ENCODE measurements at places on chromosomes 7 and 10.

DNA sequence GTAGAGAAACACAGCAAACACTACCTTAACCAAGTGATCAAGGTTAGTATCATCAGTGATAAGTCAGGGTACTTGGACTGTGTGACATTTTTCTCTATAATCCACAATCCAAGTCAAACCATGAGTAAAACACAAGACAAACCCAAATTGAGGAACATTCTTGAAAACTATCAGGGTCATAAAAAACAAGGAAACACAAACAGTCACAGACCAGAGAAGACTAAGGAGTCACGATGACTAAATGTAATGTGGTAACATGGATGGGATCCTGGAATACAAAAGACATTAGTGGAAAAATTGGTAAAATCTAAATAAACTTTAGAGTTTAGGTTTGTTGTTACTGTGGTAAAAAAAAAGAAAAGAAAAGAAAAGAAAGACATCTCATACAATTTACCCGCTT, 103.8 kb downstream of the ARMH3 start:
- no peak for DNase-seq

DNA sequence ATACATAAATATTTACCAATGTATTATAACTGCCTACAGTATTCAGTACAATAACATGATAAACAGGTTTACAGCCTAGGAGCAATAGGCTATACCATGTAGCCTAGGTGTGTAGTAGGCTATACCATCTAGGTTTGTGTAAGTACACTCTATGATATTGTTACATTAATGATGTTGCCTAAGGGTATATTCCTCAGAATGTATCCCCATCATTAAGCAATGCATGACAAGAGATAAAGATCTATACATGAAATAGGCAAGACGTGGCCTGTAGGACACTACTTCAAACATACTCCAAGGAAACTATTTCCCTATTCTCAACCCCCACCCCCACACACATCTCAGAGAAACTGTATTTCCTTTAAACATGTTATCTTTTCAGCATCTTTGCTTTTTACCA, 15.3 kb upstream of the ADAM22 start:
- no peak for DNase-seq

DNA sequence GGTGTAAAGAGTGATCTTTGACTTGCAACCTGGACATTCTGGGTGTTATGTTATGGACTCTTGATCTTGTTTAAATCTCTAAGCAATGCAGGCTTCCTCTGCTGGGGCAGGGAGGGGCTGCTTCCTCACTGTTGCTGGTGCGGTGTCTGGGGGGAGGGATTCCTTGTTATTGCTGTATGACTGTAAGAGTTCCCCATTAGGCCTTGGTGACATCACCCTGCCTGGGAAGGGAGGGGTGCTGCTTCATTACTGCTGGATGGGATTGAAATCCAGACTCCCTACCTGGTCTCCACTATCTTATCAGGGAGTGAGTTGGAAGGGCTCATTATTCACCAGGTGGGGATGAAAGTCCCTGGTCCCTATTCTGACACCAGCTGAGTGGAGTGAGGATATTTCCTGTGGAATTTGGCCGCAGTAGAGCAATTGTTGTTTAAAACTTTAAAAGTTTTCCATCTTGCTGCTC, 8.8 kb downstream of the OGDH start:
- DNase-seq: no peak

DNA sequence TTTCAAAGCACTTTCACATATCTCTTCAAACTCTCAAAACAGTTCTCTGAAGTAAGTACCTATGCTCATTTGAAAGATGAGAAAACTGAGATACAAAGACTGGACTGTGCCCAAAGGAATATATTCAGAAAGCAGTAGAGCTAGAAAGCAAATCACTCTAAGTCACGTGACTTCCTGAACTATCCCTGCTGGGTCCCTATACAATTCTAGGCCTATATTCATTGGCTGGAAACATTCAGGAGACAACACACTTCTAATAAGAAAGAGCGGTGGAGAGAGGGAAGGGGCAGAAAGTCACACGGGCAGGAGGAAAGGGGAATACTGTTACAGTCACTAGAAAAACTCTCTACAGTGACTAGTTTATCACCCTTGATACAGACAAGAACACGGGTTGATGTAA, 140.0 kb downstream of the CHCHD3 start:
- DNase-seq: no peak

DNA sequence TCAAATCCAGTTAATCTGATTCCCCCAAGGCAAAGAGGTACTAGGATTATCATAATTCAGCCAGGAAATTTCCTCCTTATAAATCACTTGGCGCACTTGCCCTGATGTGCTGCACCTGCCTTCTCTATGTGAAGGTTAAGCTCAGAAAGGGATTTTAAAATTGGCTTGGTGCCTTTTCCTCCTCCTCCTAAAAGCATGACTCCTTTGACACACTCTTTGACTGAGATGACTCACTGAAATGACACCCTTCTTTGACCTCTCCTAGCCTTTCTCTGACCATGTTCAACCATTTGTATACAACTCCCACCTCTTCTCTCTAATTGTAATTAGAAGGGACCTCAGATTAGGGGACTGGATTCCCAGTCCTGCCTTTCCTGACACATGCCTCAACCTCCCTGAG, 46.5 kb downstream of the ABLIM1 start:
- no peak for DNase-seq

DNA sequence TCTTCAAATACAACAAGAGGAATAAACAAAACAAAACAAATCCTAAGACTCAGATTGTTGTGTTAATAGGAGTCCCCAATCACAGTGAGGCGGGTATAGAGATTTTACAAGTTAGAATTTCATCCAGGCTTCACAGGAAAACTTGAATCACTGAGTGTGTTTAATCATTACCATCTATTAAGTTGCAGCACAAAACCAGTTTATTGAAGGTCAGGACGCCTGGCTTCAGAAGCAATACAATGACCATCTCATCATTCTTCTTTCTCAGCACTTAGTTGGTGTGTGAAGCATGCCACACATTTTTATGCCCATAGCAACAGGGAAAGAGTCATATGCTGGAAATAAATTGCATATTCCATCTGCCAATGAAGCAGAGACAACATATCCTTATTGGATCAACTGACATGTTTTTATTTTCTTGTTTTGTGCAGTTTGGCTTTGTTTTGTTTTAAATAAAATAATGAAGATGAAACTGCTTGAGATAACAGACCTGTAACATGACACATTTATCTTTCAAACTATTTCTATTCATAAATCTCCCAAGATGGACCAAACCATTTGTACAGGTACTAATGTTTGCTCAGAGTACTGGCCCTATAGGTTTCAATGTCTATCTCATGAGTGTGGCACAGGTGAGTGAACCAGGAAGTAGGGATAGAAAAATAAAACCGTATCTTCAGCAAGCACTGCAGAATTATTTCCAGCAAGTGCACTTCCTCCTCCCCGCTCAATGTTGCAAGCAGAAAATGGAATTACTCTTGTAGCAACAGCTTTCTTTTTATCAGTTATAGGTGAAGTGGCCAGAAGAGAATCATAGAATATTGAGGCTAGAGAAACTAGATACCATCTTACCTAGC, 40.4 kb downstream of the TAC1 start:
- no peak for DNase-seq

DNA sequence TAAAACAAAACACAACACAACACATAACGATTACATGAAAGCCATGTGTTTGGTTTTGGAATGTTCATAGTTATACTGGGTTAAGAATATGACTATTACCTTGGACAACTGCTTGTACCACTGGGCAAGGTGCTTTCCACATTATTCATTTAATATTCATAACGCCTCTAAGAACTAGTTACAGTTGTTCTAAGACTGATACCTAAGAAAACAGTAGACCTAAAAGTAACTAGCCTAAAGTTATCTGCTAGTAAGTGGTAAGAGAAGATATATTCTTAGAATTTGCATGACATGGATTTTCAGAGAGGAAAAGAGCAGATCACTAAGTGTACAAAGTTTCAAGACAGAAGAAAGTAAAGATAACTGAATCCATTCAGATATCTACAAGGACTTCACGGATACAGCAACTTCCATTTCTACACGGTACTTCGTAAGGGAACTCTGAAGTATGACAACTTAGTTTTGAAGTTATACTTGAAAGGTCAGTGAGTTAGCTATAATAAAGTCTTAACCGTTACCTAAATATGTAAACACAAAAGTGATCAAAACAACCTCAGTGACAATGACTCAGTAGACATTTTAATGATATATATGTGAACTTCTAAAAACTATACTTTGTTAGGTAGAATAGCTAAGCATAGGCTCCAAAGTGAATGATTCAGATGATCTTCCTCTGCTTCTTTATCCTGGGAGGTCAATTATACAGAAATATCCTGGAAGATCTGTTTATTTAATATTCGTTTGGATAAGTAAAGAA, 65.1 kb downstream of the MINDY3 start:
- no peak for DNase-seq

GRCh38 chr10:24988831-24989640, 26.9 kb downstream of the ENKUR start:
- DNase-seq: no peak

- peak; percentile 8 for DNase-seq
Observed at GRCh38 chr10:20007426-20007825, 191.2 kb downstream of the PLXDC2 start.

- DNase-seq: no peak
Observed at GRCh38 chr10:132572545-132572937, 35.0 kb downstream of the INPP5A start.

- no peak for DNase-seq
Observed at GRCh38 chr7:101527844-101528667, 101.0 kb downstream of the MYL10 start.

GRCh38 chr10:108112218-108112617, 947.7 kb upstream of the SORCS1 start:
- DNase-seq: no peak

DNA sequence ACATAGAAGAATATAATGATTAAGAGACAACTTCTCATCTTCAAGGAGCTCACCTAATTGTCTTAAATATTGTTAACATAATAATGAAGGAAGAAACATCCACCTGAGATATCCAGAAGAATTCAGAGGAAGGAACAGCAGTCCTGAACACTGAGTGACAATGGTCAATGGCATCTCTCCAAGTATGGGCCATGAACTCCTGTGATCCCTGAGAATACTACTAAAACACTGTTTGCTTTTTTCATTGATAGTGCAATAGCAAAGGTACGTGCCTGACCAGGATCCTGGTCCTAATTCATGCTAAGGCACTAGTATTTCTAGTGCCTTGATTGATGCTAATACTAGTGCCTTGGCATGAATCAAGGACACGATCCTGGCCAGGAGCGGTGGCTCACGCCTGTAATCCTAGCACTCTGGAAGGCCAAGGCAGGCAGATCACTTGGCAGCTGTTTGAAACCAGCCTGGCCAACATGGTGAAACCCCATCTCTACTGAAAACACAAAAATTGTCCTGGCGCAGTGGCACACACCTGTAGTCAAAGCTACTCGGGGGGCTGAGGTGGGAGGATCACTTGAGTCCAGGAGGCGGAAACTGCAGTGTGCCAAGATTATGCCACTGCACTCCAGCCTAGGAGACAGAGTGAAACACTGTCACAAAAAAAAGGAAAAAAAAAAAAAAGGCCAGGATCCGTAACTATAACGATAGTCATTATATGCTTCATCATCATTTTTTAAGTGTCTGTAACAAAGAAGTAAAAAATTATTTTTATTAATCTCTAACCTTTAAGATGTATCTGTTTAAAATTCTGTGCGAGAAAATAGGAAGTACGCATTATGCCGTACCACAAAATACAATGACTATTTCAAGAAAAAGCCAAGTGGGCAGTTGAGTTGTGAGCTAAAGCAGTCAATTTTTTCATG, 49.1 kb downstream of the SRPK2 start:
- DNase-seq: no peak

- no peak for DNase-seq
Observed at GRCh38 chr10:5887641-5888040, 2.1 kb downstream of the ANKRD16 start.

DNA sequence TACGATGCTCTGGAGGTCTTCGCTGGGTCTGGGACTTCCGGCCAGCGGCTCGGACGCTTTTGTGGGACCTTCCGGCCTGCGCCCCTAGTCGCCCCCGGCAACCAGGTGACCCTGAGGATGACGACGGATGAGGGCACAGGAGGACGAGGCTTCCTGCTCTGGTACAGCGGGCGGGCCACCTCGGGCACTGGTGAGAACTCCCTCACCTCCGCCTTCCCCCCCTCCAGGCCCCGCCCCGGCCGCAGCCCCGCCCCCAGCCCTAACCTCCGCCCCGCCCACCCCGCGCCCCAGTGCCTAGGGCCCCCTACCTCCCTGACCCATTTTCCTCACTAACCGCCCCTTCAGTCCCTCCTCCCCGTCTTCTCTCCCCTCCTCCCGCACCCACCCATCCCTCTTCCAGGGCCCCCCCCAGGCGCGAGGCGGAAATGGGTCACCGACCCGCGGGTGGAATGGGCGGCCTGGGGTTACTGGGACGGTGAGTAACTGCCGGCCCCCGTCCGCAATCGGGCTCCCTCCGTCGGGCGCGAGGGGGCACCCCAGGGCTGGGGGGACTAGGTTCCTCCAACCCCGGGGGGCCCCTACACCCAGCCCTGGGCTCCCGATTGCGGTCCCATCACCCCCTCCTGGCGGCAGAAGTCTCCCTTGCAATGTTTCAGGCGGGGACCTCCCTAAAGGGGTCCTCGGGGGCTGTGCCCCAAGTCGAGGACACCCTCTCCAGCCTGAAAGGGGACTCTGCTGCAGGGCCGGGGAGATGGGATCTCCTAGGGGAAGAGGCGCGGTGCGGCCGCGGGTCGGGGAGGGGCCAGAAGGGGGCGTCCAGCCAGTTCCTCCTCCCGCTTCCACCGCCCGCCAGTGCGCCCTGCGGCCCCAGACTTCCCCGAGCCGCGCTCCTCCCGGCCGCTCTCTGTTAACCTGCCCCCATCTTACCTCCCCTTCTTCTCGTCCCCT, 2.1 kb downstream of the PCOLCE start:
- peak; percentile 42 for DNase-seq

DNA sequence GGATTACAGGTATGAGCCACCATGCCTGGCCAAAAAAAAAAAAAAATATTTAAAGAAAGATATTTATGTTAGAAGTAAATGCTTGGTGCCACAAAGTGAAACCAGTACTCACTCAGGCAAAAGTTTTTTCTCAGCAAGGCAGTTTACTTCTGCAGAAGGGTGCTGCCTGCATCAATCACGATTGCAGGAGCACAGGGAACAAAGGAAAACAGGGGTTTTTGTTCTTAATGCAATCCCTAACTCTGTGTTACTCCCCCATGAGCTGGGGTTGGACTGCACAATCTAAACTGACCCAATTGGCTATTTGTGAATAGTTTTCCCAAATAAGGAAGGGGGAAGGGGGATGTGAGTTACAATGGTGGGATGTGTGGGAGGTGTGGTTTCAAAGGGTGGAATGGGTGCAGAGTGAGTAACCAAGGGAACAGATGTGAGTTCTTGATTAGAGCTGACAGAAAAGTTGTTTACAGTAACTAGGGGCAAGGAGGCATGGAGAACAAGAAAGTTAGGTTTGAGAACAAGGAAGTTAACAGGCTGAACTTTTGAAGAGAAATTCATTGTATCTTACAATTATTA, 255.4 kb downstream of the TYW1 start:
- DNase-seq: no peak

GRCh38 chr10:52703898-52704297, 68.7 kb downstream of the MBL2 start:
- no peak for DNase-seq

- DNase-seq: no peak
Observed at GRCh38 chr7:14807507-14807906, 95.0 kb downstream of the DGKB start.

All from fibroblast of skin of left quadriceps (primary cell).